Activated naive CD8-positive, alpha-beta T cell treated with anti-CD3 and anti-CD28 coated beads for 36 hours (primary cell): ENCODE measurements at places on chromosomes 1 and 21. TPM values are rescaled to one million over a fixed set of nuclear protein-coding genes. Genes with fewer than 3 reads are reported as not detected.

DNA sequence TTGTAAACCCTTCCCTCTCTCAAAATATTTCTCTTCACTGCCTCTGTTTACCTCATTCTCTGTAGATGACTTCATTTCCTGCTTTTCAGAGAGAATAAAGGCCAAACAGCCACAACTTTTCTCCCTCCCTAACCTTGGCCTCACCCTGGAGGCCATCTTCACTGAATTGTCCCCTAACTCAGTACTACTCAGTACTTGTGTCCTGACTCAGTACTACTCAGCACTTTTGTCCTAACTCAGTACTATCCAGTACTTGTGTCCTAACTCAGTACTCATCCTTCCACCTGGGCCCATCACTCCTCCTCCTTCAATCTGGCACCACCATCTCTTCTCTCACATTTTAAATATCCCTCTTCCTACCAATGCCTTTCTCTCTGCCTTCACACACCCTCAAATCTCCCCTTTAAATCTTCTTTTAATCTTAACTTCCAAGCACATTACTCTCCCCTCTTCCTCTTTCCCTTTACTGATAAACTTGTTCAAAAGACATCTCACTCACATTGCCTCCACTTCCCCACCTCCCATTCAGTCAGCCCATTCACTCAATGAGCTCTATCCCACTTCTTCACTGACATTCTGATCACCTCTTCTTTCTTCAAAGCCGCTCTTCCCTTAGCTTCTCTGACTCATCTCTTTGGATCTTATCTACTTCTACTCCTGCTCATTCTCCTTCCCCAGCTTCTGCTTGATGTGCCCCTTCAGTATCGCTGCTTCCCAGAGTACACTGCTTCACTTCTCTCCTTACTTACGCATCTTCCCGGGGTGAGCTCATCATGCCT, 121.4 kb downstream of the RNF220 start:
- no peak for DNase-seq

DNA sequence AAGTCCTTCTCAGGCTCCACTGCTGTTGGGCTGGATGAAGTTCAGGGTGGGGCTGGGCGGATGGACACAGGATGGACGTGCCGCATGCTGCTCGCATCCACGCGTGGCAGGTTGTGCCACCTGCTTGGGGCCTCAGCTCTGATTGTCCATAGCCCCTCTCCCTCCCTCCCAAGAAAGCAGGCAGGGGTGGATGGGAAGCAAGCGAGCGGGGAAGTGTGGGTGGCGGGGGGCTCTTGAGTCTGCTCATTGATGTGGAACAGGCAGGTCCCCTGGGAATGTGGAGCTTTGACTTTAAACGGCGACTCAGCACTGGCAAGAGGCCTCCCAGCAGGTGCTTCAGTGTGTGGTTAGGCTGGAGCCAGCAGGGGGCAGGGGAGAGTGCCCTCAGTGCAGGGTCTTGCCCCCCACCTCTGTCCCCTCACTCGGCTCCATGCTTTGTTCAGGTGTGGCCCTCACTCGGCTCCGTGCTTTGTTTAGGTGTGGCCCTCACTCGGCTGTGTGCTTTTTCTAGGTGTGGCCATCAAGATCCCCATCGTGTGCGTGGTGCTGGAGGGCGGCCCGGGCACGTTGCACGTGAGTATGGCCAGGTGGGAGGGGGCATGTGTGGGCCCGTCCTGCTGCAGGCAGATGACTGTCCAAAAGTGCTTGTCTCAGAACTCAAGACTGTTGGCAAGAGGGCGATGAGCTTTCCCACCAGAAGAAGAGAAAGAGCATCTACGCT, 23.9 kb downstream of the TRPM2 start:
- no peak for DNase-seq

DNA sequence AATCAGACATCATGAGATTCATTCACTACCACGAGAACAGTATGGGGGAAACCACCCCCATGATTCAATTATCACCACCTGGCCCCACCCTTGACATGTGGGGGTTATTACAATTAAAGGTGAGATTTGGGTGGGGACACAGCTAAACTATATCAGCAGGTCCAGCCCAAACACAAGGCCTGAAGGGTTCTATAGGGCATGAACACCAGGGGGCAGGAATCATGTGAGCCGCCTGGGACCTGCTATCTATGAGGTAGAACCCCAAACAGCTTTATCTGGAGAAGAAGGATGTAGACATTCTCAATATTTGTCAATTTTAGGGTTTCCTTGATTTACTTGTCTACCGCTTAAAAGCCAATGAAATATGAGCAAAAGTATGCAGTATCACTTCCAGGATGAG, 294.9 kb upstream of the DEPDC1 start:
- no peak for DNase-seq

- no peak for DNase-seq
These were observed 19.2 kb upstream of the RD3 start for GRCh38 chr1:211511030-211511700.

DNA sequence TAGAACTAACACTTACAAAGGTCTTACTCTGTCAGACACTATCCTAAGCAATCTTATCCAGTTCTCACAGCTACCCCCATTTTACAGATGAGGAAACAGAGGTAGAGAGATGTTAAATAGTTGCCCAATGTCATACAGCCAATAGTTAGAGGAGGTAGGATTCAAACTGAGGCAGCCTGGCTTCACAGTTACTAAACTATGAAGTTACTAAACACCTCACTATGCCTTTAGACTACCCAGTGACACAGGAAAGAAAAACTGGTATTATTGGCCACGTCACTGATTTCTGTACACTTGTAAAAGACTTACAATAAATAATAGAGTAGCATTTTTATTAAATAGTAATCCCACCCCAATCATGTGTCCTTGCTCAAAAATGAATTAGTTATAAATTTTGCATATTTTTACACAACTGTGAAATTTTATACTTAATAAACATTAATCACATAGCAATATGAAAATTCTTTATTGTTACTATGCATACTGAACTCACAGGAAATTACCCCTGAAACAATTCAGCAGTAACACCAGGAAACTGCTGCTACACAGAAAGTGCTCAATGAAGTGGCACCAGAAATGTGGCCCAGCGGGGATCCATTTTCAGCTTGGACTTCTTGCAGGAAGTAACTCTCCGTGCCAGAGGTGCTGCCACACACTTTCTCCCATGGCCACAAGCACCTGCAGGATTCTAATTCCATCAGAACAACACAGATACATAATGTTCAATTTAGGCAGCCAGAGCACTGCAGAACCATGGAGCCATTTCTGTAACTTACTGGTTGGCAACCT, 69.4 kb downstream of the VAV3 start:
- DNase-seq: no peak

DNA sequence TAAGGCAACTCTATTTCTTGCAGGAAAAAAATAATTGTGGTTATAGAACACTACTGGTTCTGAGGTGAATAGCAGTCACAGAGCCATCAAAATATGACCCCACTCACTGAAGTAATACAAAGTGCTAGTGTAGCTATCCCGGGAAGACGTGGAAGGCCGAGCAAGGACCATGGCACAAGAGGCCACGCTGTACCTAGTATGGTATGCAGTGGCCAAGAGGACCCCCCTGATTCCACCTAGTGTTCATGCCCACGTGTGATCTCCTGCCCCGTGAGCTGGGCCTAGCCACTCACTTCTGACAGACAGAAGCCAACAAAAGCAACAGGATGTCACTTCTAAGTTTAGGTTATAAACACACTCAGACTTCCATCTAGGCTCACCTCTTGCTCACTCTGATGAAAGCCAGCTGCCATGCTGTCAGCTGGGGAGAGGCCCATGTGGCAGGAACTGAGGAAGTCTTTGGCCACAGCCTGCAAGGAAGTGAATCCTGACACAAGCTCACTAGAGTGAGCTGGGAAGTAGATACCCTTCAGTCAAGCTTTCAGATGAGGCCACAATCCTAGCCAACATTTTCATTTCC, 21.7 kb upstream of the LSS start:
- DNase-seq: no peak

DNA sequence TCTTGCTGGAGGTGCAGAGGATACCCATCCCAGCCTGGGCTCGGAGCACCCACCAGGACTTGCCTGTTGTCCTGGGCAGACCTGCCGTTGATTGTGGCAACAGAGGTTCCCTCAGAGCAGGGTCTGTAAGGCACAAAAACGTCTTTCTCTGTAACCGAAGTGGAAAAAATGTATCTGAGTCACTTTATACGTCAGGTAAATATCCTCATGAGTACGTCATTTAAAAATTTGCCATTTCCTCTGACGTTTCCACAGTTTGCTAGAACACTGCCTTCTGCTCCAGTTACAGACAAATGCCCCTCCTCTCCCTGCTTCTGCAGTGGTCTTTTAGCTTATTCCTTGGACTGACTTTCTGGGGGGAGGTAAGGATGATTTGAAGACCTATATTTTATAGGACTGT, 326.8 kb downstream of the HHAT start:
- no peak for DNase-seq

GRCh38 chr1:224058303-224058702, 55.6 kb upstream of the FBXO28 start:
- DNase-seq: no peak

DNA sequence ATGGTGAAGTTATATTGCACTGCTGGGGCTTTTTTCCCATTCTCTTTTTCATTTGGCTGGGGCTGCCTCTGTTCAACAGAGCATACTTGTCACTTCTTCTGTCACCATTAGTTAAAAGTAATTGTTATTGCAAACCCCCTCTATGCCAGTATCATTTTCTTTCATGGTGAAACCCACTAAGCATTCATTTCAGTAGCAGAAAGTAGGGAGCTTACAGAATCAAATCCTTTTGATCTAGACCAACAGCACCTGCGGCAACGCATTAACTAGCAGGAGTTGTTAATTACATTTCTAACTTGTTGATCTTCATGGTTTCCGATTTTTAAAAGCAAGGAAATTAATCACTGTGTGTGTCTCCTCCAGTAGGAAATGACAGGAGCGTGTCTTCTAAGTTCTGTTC, 15.0 kb downstream of the SMYD2 start:
- DNase-seq: no peak

DNA sequence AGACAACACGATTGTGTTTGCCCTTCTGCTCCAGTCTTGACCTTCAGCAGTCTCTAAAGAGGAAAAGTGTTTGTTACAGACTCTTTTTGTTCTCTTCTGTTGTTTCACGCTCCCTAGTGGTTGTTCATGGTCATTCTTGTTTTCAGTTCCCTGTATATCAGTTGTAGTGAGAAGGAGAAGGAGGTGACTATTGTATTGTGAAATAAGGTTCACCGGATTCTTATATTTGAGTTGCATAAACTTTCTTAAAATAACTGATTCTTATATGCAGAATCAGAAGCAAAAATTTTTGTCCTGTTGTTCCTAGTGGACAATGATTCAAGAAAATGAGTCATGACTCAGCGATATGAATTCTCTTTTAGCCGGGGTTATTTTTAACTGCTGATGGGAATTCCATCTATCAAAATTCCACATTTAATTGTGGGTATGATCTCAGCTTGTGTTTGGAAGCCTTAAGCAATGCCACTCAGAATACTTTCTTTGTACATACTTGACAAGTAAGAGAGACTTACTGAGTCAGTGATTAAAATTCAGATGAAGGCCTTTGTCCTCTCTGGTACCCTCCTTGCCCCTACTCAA, 152.2 kb downstream of the CLEC20A start:
- DNase-seq: no peak

- DNase-seq: no peak
These were observed 501.4 kb upstream of the USP24 start for GRCh38 chr1:55716610-55717009.

GRCh38 chr1:235079443-235080296, 49.0 kb downstream of the TOMM20 start:
- DNase-seq: no peak

- no peak for DNase-seq
These were observed 502.8 kb downstream of the SMYD3 start for GRCh38 chr1:246004301-246004700.

DNA sequence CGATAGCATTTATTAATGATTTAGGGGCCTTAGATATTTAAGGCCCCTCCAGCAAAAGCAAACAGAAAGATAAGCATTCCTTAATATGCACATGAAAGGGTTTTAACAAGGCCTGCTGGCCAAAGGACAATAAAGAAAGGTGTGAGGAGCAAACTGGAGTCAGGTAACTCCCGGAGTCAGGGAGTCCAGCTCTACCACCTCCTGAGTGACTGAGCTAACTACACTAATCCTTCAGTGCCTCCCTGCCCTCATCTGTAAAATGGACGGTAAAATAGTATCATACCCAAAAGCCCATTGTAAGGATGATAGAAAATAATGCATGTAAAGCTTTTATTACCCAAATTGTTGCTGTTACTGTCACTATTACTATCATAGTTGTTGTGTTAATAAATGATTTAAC, 161.7 kb downstream of the SIPA1L2 start:
- no peak for DNase-seq

The TEX38 gene
- total RNA-seq: not detected

The CHRM3 gene
- total RNA-seq: 0.36 TPM

The SELENON gene
- 15.6 TPM for total RNA-seq

The TOR1AIP2 gene
- 59.0 TPM for total RNA-seq

The MYBPH gene
- total RNA-seq: not detected

The CLIC6 gene
- total RNA-seq: 0.78 TPM
